ENCODE measurements at places on chromosomes 6 and 20.

GRCh38 chr6:91464201-91464600 is 877.3 kb upstream of the MAP3K7 start:
- DNase-seq, result no peak

GRCh38 chr6:150711584-150712504 is 112.2 kb downstream of the PLEKHG1 start:
- no peak for DNase-seq

DNA sequence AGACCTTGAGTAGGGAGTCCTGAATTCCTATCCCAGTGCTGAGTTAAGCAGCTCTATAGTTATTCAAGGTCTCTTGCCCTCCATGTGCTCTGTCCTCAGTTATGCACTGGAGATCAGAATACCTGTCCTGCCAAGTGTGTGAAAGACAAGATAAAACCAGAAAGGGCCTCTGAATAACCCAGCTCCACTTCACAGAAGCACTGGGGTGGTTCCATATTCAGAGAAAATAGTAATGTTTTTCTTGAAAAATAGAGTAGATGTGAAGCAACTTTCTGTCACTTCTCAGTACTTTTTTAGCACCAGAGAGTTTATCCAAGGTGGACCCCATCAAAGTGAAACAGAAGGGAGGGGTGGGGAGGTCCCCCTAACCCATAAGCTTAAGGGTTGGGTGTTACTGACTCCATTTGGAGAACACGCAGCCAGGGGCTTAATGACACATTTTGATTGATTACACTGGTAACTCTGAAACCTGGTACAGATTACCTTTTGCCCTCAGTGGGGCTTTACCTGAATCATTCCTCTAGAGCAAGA is 509.8 kb upstream of the JARID2 start:
- DNase-seq, result no peak

DNA sequence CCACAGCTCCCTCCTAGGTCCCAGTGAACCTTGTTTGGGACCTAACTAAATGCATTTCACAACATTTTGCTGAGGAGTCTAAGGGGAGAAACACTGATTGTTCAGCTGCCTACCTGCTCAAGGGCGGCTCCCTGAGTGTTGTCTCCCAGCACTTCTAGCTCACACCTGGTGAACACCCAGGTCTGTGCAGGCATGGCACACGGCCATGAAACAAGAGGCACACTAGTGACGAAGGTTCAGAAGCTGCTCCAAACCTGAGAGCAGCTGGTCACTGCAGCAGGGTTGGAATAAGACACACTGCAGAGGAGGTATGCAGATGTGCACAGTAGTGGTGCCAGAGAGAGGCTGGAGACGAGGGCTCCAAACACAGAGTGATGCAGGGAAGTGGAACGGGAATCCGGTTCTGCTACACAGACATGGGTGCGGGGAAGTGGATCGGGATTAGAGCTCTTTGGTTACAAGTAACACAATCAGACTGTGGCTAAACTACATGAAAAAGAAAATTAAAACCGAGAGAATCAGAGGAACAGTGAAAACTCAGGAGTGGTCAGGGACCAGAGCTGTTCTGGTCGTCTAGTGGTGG is 486.1 kb upstream of the CDH4 start:
- DNase-seq, result no peak

GRCh38 chr6:41901882-41902519 is 6.8 kb upstream of the USP49 start:
- DNase-seq, result no peak

- no peak for DNase-seq
Measured at GRCh38 chr20:48826069-48826468, 1.7 kb downstream of the PREX1 start.

DNA sequence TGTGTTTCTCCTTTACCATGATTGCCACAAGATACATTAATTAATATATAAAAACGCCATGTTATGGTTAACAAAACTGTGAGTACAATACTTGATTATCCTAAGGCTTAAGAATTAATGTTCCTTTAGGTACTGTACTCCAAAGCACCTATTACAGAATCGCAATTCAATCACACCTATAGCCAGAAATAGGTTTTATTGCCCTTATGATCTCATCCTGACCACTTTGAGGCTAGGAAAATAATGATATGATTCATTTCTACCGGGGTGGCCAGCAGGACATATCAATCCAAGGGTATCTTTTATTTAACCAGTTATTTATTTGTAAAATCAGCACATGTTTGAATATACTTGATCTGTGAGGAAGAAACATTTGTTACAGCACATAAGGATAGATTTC is 396.6 kb upstream of the GJE1 start:
- no peak for DNase-seq

GRCh38 chr20:10565191-10565921 is 108.4 kb downstream of the JAG1 start:
- DNase-seq, result no peak

- DNase-seq, result no peak
Measured at GRCh38 chr20:51021067-51022025, 1.6 kb downstream of the KCNG1 start.

GRCh38 chr20:37144856-37145404 is 34.2 kb upstream of the RPN2 start:
- DNase-seq, result no peak

- DNase-seq, result no peak
Measured at GRCh38 chr6:148177589-148178233, 164.9 kb upstream of the SASH1 start.

DNA sequence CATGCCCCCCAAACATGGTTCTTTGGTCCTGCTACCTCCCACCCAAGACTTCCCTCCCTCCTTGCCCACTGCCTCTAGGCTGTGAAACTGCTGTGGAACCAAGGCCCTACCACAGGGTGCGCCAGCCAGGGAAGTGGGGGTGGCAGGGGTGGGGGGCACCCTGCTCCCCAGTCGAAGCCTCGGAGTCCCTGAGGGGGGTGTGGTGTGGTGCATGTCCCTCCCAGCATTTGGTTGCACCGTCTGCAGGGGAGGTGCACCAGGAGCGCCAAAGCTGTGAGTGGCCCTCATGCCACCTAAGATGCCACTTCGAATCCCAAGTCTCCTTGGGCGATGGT is 1.8 kb downstream of the RGS19 start:
- DNase-seq, result no peak

GRCh38 chr20:25227317-25227831 is 20.5 kb upstream of the PYGB start:
- DNase-seq, result no peak

- no peak for DNase-seq
Measured at GRCh38 chr6:111846492-111847409, 26.5 kb downstream of the FYN start.

DNA sequence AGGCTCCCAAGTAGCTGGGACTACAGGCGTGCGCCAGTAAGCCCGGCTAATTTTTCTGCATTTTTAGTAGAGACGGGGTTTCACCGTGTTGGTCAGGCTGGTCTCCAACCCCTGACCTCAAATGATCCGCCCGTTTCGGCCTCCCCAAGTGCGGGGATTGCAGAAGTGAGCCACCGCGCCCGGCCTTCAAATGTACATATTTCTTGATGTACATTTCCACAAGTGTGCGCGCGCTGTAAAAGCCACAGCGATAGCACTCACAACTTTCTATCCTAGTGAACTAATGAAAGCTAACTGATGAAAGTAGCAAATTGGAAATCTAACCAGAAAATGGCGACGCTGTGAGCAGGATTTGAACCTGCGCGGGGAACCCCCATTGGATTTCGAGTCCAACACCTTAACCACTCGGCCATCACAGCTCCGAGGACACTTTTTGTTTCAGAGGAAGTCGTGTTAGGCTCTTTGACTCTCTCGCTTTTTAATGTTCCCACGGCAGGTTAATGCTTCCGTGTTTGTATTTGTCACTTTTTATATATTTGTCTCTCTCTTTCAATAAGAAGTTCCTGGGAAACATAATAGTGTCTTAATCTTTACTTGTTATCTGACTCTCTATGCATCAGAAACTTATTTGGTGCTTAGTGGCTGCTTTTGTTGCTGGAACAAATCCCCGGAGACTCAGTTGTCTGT is 199.4 kb upstream of the ZNF184 start:
- no peak for DNase-seq

GRCh38 chr6:113511100-113511499 is 346.0 kb upstream of the MARCKS start:
- no peak for DNase-seq

- no peak for DNase-seq
Measured at GRCh38 chr6:132785936-132786335, 12.5 kb downstream of the SLC18B1 start.

GRCh38 chr6:134666125-134666524 is 283.8 kb downstream of the ALDH8A1 start:
- DNase-seq, result no peak

DNA sequence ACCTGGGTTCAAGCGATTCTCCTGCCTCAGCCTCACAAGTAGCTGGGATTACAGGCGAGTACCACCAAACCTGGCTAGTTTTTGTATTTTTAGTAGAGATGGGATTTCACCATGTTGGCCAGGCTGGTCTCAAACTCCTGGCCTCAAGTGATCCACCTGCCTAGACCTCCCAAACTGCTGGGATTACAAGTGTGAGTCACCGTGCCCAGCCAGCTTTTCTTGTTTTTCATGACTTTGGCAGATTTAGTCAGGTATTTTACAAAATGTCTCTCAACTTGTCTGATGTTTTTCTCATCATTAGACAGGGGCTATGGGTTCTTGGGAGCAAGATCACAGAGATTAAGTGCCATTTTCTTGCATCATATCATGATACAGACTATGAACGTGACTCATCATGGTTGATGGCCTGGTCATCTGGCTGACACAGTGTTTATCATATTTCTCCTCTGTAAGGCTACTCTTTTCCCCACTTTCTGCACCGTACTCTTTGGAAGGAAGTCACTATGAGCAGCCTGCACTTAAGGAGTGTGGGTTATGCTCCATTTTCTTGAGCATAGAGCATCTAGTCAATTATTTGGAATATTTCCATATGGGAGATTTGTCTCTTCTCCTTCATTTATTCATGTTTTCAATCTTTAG is 67.8 kb downstream of the RNF182 start:
- no peak for DNase-seq

- no peak for DNase-seq
Measured at GRCh38 chr20:12790859-12791258, 217.9 kb upstream of the SPTLC3 start.

DNA sequence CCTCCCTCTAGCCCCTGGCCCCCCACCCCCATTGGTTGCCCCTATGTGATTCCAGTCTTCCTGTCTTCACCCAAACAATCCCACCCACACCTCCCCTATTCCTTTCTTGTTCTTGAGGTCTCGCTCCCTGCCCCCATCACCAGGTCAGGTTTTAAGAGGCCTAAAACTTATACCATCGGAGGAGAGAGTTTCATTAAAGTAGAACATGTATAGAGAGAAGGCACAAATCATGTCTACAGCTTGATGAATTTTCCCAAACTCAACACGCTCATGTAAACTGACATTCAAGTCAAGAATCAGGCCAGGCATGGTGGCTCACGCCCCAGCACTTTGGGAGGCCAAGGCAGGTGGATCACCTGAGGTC is 44.5 kb downstream of the TGM2 start:
- no peak for DNase-seq

DNA sequence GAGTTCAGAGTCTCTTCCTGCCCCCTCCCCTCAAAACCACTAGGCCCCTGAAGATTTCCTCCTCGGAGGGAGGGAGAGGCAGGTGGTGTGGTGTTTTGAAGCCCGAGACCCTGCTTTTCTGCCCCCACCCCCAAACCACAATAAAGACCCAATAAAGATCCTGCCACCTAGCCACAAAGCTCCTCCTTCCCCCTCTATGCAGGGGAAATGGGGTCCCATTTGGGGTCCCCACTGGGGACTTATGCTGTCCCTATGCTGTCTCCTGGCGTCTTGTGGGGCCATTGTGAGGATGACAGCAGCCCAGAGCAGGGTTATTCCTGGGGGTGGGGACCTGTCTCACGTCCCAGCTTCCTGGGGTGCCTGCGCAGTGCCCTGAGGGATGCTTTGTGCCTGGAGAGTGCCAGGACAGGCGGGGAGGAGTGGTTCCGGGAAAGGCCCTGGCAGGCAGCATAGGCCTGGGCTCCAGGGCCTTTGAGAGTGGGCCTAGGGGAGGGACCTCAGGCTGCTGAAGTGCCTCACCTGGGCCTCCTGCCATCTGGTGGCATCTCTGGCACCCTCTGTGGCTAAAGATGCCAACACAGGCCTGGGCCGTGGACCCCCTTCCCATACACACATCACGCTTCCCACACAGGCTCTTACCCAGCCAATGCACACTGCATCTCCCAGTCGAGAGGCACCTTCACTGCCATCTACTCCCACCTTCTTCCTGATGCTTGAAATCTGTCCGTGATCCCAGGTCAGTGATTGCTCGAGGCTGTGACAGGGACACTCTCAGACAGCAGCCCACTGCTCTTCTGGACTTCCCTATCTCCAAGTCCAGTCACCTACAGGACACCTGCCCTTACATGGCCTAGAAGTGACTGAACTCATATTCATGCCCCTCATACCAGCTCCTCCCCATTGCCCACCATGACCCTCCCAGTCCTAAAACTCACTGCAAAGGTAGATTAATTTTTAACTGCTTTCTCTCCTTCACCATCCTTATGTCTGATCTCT is 7.9 kb upstream of the ARMC12 start:
- DNase-seq, result no peak

DNA sequence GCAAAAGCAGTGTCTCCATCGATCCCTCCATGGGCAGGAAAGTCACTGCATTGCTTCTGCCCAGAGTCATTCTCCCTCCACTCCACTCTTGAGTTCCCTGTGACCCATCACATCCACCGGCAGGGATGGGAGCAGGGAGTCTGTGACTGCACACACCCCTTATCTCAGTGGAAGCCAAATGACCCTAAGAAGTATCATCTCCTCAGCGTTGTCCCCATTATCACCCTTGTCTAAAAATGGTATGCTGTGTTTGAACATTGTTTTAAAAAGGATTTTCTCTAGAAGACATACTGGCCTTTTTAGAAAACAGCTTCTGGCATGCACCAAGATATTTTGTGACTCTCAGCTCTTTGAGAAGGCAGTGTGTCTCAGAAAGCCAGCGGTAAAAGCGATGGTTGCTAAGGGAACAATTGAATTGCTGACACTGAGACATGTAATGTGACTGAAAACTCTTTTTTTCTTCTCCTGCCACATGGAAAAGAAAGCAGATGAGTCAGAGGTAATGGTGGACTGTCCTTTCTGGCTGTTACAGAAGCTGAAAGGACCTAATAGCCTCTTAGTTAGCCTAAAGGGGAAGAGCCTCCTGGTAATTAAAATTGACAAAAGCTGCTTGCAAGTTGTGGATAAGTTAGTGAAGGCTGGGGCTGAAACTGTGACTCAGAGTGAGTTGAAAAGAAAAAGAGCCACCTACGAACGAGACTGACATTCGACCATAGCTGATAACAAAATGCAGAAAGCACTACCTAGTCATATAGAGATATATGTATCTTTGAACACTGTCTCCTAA is 120.5 kb downstream of the MAP3K7 start:
- DNase-seq, result no peak

GRCh38 chr6:54100411-54101006 is 10.7 kb upstream of the MLIP start:
- no peak for DNase-seq

DNA sequence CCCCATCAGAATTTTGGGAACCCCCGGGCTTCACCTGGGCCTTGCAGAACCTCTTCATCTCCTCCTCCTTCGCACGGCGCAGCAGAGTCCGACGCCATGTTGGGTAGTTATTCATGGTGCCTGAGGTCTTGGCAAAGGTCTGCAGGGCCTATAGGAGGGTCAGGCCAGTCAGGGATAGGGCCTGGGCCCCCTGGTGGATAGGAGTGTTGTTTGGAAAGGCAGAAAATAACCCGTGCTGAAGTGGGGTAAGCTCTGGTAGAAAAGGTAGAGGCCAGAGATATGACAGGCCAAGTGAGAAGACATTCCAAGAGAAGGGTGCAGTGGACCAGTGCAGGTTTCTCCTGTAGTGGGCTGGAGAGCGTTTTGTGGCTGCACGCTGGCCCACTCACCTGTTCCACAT is 4.9 kb downstream of the SMPD2 start:
- no peak for DNase-seq

Data from activated naive CD4-positive, alpha-beta T cell (primary cell).